ENCODE measurements at places on chromosomes 6 and 20.

GRCh38 chr6:75091467-75092190 is 114.2 kb downstream of the COL12A1 start:
- no peak for DNase-seq

DNA sequence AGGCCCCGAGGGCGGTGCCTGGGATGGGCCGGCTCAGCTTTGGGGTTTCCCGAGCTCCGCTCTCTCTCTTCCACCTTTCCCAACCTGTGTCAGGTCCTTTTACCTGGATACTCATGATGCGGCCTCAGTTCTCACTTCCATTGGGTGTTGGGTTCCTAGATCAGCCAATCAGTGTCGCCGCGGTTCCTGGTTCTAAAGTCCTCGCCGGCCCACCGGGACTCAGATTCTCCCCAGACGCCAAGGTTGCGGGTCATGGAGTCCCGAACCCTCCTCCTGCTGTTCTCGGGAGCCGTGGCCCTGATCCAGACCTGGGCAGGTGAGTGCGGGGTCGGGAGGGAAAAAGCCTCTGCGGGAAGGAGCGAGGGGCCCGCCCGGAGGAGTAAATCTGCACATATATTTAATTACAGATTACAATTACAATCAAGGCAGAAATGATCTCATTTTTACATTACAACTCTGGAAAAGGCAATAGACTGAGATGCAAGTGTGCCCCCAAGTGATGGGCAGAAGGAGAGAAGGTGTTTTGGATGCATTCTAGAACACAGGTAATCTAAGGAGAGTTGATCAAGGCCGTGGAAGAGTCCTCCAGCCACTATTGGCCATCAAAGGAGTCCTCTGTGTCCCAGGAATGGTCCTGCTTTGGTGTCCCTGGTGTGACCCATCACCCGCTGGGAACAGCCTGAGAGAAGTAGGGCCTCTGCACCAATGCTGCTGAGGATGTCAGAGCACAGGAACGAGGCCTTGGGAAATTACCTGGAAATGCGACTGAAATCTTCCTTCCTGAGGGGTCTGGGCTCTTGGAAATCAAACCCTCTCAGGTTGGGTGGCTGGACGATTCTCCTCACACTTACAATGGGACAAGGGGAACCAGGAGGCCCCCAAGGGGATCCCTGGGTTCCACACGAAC is 34.7 kb upstream of the MICB start:
- DNase-seq = peak; percentile 81

DNA sequence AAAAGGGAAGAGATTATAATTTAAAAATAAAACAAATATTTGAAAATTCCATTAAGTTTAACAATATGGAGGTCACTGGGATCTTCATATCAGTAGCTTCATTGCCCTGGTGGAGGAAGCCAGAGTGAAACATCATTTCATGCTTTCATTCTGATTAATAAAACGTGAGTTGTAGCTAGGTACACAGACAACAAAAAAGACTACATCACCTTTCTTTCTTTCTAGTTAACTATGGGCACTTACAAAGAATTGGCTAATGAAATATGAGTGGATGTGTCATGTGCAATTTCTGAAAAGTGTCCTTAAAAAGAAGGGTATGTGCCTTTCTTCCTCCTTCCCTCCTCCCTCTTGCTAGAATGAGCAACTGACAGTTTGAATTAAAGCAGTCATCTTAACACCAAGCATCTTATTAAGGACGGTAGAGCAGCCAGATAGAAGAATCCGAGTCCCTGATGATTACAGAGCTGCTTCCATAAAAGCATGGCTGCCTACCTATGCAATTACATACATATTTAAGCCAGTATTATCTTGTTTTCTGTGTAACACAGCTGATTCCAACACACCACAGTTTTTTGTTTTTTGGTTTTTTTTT is 3.4 kb downstream of the SERAC1 start:
- DNase-seq = no peak

DNA sequence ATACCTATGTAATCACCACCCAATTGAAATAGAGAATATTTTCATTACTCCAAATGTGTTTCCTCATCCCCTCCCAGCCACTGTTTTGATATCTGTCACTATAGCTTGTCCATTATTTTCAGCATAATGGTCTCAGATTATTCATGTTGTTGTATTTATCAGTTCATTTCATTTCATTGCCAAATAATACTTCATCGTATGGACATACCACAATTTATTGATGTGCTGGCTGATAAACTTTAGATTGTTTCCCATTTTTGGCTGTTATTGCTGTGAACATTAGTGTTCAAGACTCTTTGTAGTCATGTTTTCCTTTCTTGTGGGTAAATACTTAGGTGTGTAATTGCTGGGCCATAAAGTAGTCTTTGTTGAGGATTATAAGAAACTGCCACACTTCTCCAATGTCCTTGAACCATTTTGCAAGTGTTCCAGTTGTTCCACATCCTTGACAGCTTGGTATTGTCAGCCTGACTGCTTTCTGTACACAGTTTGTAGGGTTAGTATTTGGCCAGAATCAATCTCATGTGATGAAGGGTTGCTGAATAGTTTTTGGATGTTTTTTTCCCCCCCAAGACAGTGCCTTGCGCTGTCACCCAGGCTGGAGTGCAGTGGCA is 44.3 kb downstream of the JARID2 start:
- no peak for DNase-seq

DNA sequence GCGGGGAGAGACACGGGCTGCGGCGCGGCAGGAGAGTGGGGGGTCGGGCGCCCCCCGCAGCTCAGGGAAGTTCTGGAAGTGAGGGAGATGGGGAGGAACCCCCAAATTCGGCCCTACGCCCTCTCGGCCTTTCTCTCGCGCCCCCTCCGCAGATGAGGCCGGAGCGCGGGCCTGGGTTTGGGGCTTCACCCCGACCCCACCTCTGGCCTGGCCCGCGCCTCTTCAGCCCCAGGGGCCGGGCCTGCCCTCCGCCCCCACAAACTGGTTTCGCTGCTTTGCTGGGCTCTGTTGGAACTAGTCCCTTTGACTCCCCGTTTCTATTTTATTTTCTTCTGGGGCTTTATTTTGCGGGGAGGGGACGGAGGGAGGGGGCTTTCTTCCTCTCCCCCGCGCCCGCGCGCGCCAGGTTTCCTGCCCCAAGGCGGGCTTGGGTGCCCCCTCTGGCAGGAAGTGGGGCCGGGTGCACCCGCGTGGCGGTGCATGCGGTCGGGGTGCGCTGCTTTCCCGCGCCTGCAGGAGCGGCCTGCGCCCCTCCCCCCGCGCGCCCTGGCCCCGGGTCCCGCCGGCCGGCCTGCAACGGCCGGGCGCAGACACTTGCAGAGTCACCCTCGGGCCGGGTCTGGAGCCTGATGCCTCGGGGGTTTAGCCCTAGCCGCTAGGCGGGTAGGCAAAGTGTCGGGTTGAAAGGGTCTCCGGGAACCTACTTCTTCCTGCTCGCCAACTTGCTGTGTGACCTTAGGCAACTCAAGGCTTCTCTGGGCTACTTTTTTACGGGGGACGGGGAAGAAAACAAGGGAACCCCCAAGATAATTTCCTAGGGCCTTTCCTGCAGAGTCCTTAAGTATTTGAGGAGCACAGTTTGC is 1.3 kb downstream of the HMGA1 start:
- DNase-seq = peak; percentile 51

Measured in activated CD8-positive, alpha-beta memory T cell treated with anti-CD3 and anti-CD28 coated beads for 4 hours (primary cell).